Naive thymus-derived CD4-positive, alpha-beta T cell (primary cell): ENCODE measurements at places on chromosomes 2 and 18. TPM values are rescaled to one million over a fixed set of nuclear protein-coding genes. Genes with fewer than 3 reads are reported as not detected.

Gene CNGA3
- not detected for total RNA-seq

Gene CAPN14
- 0.88 TPM for total RNA-seq

Gene SKOR2
- total RNA-seq = not detected in 2 replicates

- H3K36me3 ChIP-seq = peaks cover 5% of the 10 kb centered on the region
- peaks cover 68% of the 10 kb centered on the region for H3K4me1 ChIP-seq
- no peak for DNase-seq
- H3K27me3 ChIP-seq = no peaks in the 10 kb centered on the region
- peak overlapping the region; percentile 57 for H3K27ac ChIP-seq
- H3K4me3 ChIP-seq = no peak overlapping the region
Measured at GRCh38 chr18:63299837-63300745, 19.5 kb downstream of the BCL2 start.

DNA sequence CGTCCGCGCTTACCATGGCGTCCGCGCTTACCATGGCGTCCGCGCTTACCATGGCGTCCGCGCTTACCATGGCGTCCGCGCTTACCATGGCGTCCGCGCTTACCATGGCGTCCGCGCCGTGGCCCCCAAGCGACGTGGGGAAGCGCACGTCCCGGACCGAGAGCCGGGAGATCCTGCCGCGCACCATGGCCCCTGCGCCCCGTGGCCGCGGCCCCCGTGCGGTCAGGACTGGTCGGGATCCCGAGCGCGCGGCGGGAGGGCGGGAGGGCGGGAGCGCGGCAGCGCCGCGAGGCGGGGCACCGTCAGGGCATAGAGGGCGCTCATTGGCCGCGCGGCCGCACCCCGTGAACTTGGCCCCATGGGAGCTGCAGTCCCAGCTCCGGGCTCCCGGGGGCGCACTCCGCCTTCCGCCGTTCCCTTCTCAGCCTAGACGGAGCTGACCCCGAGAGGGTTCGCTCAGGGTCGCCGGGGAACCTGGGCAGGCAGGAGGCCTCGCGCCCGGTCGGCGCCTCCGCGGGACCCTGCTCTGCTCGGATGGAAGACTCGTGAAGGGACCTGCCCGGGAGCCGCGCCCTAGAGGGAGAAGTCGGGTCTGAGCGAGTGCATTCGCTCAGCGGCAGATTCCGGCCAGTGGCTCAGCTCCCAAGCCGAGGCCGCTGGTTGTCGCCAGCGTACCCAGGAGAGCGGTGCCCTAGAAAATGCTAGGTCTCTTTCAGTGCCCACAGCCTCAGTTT lies at the start of gene ENOSF1:
TSS of gene ENOSF1 (minus strand) at position 230 of the 734 bp plus-strand sequence. CDS start at position 187, 43 bp downstream.
- H3K27me3 ChIP-seq = no peaks in the 10 kb centered on the region
- H3K4me1 ChIP-seq = peaks cover 12% of the 10 kb centered on the region
- no peaks in the 10 kb centered on the region for H3K36me3 ChIP-seq
- peak within 1 kb of the TSS; percentile 76 for H3K27ac ChIP-seq
- DNase-seq = peak; percentile 93

DNA sequence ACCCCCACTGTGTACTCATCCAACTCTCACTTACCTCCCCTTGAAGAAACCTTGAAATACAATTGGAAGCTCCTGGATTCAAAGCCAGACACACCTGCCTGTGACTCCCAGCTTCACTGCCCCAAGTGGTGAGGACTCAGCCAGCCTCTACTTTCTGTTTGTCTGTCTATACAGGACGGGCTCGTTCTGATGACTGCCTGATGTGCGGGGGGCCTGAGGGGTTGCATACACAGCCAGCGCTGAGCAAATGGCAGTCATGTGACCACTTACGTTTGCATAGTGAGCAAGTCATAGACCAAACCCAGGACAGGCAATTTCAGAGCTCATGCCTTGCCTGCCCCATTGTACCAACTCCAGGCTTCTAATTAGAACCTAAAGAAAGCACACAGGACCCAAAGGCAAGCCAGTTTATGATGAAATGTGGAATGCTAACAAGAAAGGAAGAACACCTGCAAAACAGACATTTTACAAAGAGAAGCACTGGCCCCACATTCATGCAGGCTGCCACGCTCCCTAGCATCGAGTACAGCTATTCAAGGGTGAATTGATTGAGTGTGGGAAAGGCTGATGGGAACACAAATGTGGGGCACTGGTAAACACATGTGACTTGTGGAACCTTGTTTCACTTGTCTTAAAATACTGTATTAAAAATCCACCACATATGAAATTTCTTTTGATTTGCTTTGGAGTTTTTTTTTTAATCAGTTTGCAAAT lies 137.8 kb downstream of the LNPK start:
- DNase-seq = no peak
- H3K27me3 ChIP-seq = no peaks in the 10 kb centered on the region
- H3K4me1 ChIP-seq = no peaks in the 10 kb centered on the region
- no peaks in the 10 kb centered on the region for H3K36me3 ChIP-seq
- H3K27ac ChIP-seq = no peak overlapping the region
- H3K4me3 ChIP-seq = no peak overlapping the region

GRCh38 chr18:76507830-76508385 lies 12.9 kb upstream of the ZNF516 start:
- H3K4me3 ChIP-seq = no peak overlapping the region
- H3K36me3 ChIP-seq = no peaks in the 10 kb centered on the region
- no peak for DNase-seq
- H3K4me1 ChIP-seq = no peaks in the 10 kb centered on the region
- no peaks in the 10 kb centered on the region for H3K27me3 ChIP-seq

Gene IL36G
- total RNA-seq = not detected in 2 replicates

GRCh38 chr2:69554981-69555380 lies 88.6 kb downstream of the AAK1 start:
- H3K4me1 ChIP-seq = peaks cover 28% of the 10 kb centered on the region
- H3K36me3 ChIP-seq = no peaks in the 10 kb centered on the region
- H3K27me3 ChIP-seq = no peaks in the 10 kb centered on the region
- H3K27ac ChIP-seq = peak overlapping the region; percentile 10
- H3K4me3 ChIP-seq = no peak overlapping the region

Gene ME2
- total RNA-seq = 45.4 TPM

Gene MITD1
- total RNA-seq = 27.9 TPM

Gene C1GALT1C1L
- not detected for total RNA-seq

Gene SMYD1
- not detected in 2 replicates for total RNA-seq

DNA sequence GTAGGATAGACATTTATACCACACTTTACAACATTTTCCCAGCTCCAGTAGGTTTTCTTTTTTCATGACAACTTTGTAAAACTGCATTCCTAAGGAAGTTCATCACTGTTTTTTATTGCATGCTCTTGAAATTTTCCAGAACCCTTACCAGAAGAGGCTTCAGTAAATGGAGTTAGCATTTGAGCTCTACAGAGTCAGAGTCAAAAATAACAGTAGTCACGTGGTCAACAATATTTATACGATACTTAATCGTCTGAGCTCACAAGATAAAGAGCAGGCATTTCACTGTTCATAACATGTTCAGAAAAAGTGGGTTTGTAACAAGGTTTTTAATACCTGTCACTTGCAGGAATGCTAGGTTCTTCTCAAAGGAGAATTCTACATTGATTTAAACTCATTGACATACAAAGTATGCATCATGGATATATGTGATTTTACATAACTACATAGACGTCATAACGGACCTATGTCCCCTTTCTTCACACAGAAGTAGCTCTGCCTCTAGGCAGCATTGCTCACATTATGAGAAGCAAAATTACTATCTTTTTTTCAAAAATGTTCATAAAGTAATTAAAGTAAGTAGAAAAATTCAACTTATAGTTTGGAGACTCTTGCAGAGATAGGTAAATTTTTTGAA lies 187.0 kb upstream of the COL3A1 start:
- no peaks in the 10 kb centered on the region for H3K4me1 ChIP-seq
- no peaks in the 10 kb centered on the region for H3K36me3 ChIP-seq
- no peaks in the 10 kb centered on the region for H3K27me3 ChIP-seq

Gene RMDN2
- 0.39 and 0.53 TPM in 2 replicates for total RNA-seq
